ENCODE measurements at places on chromosomes 13 and 19. TPM values are rescaled to one million over a fixed set of nuclear protein-coding genes. Genes with fewer than 3 reads are reported as not detected.

Gene SHISA2
- total RNA-seq: 0.81 TPM

Gene PROSER3
- 50.4 TPM for total RNA-seq

Gene ZFP14
- total RNA-seq: 6.6 TPM

Gene ZNF446
- total RNA-seq: 8.5 TPM

Gene SLC8A2
- total RNA-seq: not detected

Gene CYP2F1
- total RNA-seq: not detected

Gene CAPS
- 22.1 TPM for total RNA-seq

Gene APLP1
- 0.30 TPM for total RNA-seq

Gene FUT1
- 0.28 TPM for total RNA-seq

Gene TRIM28
- total RNA-seq: 381 TPM

Gene ALKBH7
- total RNA-seq: 71.1 TPM

Gene ARHGAP33
- total RNA-seq: 75.7 TPM

Gene PABPC3
- 0.60 TPM for total RNA-seq
